ENCODE measurements at places on chromosomes 1 and 21.

GRCh38 chr21:38221594-38221993 lies 35.2 kb upstream of the KCNJ15 start:
- no peak for DNase-seq

GRCh38 chr1:12144969-12145368 lies 21.8 kb upstream of the TNFRSF1B start:
- no peak for DNase-seq

- no peak for DNase-seq
Measured at GRCh38 chr1:165441166-165441880, 3.6 kb downstream of the RXRG start.

DNA sequence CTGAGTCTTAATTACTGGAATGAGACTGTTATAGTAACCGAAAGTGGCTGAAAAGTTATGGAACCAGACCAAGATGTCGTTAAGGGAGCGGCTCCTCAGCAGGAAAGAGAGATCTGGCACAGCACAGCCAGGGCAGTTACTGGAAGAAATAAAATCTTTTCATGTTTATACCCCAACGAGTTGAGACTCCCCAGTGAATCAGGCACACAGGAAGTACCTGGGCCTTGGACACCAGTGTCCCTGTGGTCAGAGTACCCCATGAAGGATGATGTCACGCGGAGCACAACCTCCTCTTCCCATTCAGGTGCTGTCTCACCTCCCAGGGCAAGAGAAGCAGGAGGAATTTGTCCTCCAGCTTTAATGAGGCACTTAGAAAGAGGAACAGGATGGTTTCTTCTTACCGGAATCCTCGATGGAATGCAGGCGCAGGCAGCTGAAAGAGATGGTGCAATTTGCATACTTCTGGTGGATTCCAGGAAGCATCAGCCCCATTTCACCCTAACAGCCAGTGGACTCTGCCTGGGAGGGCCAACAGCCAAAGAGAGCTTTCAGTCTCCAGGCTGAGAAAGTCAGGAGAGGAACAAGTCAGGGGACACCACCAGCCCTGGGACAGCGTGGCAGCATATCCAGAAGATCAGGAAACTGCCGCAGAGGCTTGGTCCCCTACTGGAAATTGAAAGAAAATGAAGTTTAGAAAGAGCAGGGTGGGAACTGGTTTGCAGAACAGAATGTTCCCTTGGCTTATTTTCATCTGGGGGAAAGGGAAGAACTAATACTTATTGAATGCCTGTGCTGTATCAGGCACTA lies 35.9 kb upstream of the CTTNBP2NL start:
- no peak for DNase-seq

GRCh38 chr1:97864615-97865014 lies 56.2 kb downstream of the DPYD start:
- DNase-seq: no peak

- DNase-seq: no peak
Measured at GRCh38 chr1:29264773-29265389, 28.6 kb downstream of the PTPRU start.

- no peak for DNase-seq
Measured at GRCh38 chr1:115537415-115537814, 104.4 kb upstream of the VANGL1 start.

GRCh38 chr1:115332813-115333608 lies 5.0 kb downstream of the NGF start:
- peak; percentile 35 for DNase-seq

DNA sequence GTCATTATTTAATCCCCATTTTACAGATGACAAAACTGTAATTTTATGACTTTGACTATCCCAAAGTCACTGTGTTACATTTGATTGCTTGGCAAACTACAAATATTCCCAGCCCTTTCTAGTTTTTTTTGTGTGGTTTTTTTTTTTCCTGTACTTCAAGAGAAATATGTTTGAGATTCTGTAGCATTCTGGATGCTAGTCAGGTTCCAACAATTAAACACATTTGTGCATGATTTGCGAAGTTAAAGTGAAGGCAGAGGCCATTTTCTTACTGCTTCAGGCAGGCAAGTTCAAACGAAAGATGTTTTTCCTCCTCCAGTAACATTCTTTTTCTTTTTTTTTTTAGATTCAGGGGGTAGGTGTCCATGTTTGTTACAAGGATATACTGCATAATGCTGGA lies 107.9 kb upstream of the SERTAD4 start:
- no peak for DNase-seq

DNA sequence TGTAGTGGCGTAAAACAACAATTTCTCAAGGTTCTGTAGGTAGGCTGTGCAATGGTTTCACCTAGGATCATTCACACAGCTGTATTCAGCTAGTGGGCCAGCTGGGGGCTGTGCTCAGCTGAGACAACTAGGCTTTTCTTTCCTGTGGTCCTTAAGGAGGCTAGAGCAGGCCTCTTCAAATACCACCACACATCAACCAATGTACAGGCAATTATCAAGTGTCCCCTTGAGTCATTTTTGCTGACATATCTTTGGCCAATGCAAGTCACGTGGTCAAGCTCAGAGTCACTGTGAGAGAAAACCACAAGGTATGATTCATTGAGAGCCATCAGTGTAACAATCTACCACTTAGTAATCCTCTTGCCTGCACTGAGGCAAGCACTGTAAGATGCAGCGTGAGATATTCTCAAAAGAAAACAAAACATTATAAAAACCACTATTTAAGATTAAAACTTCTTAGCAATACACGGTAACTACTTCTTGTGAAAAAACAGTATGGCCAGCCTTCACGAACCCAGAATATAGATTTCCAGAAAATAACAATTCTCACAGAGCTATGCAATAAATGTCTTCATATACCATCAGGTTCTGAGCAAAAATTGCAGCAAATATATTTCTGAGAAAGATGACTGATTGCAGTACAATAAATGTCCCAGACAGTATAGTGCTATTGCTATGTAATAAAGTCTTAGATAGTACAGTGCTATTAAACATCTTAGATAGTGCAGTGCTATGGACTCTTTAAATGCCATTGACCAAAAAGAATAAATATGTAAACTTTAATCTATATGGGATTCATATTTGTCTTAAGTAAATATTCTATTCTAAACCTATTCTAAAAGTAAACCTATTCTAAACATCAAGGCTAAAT lies 55.3 kb downstream of the NME7 start:
- DNase-seq: peak; percentile 44

GRCh38 chr1:41661428-41662060 lies 177.1 kb upstream of the EDN2 start:
- peak; percentile 49 for DNase-seq

GRCh38 chr1:64236541-64236954 lies 33.1 kb downstream of the UBE2U start:
- DNase-seq: no peak

GRCh38 chr1:212655668-212656440 lies 43.8 kb downstream of the BATF3 start:
- DNase-seq: no peak

GRCh38 chr1:241443561-241443960 lies 76.0 kb downstream of the FH start:
- no peak for DNase-seq

DNA sequence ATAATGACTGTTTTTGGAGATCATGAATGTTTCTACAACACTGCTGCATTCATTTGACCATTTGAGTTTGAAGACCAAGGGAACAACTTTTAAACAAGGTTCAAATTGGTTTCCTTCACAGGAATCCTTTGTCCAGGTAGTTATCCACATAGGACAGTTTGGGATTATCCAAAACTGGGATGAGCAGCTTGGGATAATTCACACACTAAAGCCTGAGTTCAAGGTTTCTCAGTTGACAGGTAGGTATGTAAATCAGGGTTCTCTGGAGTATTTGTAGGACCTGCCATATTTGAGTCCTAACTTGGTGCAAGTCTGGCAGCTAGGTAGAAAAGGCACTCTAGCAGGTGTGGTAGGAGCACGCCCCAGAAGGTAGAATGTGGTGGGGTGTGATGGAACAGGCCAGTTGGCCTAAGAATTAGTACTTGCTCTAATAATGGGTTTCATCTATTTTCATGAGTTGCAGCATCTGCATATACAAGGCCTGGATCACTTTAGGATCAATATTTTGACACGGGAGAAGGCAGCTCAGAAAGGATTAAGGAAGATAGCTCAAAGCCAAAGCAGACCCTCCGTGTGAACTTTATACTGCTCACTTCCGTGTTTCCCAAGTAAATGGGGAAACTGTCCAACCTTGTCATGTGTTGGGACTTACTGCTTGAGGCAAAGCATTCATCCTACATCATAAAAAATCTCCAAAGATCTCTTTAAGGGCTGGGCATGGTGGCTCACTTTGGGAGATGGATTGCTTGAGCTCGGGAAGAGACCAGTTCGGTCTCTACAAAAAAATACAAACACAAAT lies 14.1 kb upstream of the RAB42 start:
- no peak for DNase-seq

DNA sequence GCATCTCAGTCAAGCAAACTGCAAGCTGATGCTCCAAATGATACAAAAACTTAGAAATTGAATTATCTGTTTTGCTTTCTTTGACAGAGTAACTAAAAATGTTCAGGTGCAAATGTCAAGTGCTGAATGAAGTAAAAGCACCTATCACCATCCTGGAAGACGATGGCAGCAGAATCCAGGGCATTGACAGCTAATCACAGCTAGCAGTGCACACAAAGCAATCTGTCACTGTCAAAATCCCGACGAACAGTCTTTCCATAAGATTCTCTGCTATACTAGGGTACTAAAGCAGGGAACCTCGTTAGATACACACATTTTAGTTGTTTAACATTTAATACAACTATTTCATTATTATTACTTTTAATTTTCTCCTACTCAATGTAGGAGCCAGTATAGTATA lies 233.3 kb downstream of the BRINP3 start:
- DNase-seq: no peak

GRCh38 chr1:165078391-165078790 lies 278.1 kb downstream of the LMX1A start:
- no peak for DNase-seq

DNA sequence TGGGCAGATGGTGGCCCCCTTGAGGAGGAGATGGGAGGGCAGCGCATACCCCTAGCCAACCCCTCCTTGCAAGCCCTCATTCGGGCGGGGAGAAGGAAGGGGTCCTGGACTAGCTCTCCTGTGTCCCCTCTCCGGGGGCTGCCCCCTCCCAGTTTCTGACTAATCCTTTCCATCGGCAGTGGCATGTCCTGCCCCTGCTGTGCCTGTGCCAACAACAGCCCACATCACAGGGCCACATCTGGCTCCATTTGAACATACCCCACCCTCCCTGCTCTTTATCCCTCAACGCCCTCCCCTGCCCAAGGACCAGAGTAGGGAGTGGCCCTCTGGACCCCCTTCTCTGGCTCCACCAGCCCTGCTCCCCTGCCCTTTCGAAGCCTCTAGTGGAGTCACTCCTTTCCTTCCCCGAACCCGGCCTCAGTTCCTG lies 11.0 kb upstream of the LMNA start:
- DNase-seq: peak; percentile 80

DNA sequence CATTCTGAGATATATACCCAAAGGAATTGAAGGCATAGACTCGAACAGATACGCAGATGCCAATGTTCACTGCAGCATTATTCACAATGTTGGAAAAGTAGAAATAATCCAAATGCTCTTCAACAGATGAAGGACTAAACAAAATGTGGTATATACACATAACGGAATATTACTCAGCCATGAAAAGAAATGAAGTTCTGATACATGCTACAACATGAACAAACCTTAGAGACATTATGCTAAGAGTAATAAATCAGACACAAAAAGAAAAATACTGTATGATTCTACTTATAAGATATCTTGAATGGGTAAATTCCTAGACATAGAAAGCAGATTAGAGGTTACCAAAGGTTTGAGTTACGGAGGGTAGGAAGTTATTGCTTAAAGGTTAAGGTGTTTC lies 57.9 kb downstream of the SLC25A24 start:
- DNase-seq: no peak

DNA sequence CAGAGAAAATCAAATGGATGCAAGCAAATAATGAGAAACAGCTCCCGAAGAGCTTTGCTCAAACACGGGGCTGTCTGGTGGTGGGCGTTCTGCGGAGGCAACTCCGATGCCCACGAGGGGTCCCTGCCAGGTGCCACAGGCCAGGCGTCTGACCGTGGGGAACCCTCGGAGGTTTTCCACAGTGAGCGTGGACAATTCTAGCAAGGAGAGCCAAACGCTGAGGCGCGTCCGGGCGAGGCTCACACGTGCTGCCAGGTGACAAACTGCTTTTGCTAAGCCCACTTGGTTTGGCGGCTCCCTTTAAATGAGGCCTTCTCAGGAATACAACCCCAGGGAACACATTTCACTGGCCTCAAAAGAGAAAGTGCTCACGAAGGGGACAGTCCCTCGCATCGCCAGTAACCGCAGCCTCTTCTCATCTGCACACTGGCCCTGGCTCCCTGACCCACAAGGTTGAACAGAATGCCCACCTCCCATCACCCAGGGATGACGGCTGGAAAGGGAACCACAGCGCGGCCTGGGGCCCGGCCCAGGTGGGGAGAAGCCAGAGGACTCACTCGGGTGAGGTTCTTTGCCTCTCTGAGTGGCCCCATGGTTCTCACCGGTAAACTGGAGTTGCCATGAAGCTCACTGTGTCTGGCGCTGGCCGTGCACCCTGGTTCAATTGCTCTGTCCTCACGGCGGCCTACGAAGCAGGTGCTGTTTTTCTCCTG lies 97.4 kb downstream of the PRDM16 start:
- DNase-seq: no peak

DNA sequence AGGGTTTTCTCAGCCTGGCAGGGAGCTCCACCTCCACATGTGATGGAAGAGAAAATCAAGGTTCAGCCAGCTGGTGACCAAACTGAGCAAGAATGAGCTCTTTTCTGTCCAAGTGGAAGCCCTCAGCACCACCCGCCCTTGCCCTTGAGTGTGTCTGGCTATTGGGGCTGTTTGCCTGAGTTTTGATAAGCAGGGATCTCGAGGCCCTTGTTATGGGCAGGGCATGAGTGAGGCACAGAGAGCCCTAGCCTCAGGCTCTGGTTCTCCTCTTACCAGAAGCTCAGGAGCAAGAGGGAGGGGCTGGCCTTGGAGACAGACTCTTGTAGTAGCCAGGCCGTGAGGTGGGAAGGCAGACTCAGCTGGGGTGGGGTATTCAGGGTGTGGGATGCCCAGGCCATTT lies 37.5 kb upstream of the ARF1 start:
- DNase-seq: no peak

DNA sequence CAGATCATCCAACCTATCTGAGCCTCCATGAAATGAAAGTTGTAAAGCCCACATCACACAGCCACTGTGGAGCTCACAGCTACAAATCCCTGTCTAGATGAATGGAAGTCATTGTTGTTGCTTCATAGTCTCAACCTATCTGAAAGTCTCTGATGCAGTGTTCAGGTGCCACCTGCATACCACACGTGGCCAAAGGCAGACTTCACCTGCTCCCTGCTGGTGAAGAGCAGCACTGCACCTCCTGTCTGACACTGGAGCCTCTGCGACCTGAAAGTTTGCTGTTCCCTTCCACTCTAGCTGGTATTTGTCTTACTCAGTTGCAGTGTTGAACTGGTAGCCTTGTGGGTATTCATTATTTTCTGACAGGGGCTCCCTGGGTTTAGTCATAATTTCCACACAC lies 18.4 kb downstream of the LORICRIN start:
- DNase-seq: peak; percentile 80

DNA sequence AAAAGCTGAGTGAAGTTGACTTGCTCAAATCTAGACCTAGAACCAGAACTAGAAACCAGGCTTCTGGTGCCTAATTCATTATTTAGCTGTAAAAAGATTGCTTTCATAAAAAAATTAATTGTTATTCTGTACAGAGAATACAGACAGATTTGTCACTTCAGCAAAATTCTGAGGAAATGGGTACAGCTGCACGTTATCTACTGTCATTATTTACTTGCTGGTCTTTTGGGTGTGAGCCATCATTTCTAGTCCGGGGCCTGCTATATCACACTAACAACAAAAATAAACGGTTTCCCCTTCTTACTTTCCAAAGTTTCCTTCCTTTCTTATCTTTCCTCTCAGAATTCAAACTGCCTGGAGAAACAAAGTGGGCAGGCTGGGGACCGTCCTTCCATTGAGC lies 68.3 kb downstream of the PTGER3 start:
- DNase-seq: no peak

- DNase-seq: no peak
Measured at GRCh38 chr1:112026016-112026415, 36.5 kb upstream of the KCND3 start.
